Stimulated activated CD4-positive, alpha-beta T cell treated with anti-CD3 and anti-CD28 coated beads, Interleukin-2, amount 100 ng/mL, for 4 hours (primary cell): ENCODE measurements at places on chromosomes 4 and X.

DNA sequence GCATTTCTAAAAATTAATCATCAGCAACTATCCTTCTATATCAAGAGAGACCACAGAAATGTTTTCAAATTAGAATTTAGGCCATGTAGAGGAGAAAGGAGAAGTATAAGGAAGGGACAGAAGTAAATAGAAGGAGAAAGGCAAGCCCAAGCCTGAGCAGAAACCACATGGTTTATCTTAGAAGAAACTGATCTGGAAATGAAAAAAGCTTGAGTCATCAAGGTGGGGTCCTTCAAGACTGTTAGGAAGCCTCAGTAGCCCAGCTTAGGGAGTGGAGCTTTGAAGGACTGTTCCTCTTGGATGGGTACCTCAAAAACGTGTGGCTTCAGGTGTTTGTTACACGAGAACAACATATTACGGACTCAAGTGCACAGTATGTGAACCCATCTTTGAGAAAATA is 4.5 kb downstream of the BMX start:
- no peak for DNase-seq

DNA sequence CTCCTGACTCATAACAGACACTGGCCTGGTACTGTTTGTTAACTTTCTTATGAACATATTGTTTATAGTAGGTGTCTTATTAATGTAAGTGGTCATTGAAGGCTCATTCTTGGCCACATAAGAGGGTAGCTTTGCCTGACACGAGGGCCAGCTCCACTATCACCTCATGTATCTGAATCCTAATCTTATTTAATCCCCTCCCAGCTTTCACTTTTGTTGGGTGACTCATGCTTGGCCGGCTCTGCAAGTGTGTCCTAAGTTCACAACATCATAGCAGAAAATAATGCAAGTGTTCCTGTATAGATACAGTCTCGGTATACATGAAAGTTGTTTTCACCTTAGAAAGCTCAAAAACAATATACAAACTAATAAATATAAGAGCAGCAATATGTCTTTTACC is 283.8 kb downstream of the IQCM start:
- no peak for DNase-seq

DNA sequence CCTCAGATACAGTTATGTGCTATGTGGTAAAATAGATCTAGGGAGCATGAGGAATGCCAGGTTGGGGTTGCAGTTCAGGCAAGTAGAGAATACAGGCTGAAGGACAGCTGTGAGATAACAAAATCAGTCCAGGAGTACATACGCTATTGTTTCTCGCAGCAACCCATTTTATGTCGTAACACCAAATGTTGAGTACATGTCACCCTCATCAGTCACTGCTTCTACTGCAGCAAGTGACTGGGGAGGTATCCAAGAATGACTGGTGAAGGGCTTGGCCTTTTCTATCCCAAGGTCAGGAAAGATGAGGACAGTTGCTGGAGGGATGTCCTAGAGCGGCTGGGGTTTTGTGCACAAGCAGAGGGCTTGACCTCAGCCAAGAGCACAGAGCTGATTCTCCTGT is 172.1 kb downstream of the CBR4 start:
- DNase-seq = no peak

DNA sequence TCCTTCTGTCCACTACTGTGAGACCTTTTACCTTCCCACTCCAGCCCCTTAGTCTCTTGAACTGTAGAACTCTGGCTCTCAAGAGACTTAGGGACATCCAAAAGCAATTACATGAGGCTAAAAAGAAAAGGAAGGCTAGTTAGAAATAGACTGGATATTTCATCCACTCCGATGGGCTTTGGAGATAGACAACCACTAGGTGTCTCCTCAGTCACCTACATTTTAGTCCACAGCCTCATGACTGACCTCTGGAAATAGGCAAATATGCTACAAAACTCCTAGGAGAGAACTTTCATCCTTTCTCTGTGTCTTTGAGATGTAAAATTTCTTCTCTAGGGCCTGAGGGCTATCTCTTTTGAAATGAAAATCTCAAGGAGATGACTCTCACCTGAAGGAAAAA is 45.1 kb upstream of the LAMP2 start:
- no peak for DNase-seq

DNA sequence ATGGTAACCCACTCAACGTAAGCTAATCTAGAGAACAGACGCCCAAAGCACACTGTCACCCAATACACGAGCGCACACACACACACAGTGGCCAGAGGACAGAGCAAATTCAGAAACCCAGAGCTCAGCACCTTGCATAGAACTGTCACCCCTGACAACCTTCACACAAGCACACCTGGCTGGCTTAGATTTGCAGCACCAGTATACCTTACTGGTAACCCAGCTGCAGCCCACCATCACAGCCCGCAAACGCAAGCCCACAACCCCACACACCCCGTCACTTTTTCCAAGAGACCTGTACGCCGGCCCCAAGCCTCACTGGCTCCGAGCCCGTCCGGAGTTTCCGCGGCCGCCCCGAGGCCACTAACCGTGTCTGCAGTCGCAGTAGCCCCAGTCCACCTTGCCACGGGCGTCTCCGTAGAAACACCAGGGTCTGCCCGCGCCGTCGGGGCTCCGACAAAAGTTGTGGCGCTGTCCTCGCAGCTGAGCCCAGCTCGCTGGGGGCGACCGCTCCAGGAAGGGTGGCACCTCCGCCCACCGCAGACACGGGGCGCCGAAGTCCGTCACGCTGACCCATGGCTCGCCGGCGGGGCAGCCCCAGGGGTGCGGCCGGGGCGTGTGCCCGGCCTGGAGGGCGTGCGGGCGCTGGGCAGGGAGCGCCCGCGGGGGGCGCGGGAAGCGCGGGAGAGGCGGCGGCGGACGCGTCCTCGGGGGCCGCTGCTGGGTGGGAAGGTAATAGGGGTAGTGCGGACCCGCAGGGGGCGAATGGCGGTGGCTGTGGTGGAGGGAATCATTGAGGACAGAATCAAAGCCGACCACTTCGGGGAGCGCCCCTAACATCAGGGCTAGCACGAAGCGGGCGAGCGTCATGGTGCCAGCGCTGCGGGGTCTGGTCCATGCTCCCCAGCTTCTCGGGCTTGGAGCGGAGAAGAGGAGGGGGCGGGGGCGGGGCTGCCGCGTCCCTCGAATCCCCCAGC is 664 bp downstream of the PRSS12 start:
- no peak for DNase-seq

DNA sequence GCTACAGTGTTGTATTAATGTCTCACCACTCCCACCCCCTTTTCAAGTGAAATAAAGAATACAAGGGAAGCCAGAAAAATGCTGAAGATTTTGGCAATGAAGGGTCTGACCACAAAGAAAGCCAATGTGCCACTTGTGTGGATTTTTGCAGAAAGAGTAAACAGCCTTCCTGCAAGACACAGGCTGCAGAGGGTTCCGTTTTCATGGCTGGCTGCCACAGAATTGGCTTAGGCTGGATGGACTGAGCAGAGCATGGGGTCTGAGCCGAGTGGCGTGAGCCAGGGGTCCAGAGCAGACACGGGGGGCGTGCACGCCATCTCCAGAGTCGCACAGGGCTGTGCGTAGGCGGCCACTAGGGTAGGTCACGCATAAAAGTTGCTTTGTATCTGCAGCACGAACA is 69.2 kb downstream of the MTNR1A start:
- no peak for DNase-seq

DNA sequence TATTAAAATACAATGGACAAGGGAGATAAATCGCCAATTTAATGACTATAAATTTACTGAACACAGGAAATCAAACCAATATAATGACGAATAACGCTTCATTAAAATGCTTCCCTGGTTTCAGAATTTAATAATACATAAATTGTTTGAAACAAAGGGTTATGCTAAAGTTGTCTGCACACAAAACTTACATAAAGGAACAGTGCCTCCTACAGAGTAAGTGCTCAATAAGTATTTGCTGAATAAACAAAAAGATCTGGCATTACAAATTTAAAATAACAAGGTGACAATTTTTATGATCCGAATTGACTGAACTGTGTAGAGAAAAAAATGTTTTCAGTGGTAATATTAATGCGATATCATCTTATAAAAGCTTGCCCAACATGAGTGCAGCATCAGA is 69.6 kb downstream of the NOCT start:
- no peak for DNase-seq

DNA sequence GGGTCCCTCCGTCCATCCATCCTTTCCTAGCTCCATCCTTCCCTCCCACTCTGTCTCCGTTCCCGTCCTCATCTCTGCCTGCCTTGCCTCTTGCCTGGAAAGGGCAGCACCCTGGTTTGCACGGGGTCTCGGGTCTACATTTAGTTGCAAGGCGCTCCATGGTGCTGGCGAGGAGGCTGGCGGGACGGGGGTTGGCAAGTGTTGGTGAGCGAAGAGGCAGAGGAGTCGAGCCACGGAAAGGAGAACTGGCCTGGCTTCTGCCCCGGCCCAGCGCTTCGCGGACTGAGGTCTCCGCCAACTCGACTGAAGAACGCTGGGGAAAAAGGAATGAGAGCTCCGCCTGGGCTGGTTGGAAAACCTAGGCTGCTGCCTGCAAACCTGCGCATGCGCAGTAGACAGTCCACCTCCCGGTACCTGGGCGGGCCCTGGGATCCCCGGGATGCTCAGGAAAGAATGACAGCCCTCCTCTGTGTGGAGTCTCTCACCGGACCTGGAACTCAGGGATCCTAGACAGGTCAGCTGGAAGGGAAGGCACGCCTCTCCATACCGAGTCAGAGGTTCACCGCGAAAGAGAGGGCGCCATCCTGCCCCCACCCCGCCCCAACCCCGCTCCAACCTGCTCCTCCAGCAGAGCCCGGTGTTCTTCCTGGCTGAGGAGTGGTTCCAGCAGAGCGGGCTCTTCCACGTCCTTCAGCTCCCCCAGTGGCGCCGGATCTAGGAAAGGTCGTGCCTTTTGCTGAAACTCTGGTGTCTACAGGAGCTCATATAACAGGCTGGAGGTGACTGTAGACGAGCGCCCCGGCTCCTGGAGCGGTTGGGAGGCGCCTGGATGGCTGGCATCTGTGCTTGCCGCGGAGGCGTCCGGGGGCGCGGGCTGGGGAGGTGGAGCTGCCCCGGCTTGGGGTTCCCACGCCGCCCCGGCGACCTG is 6.0 kb downstream of the FRG2 start:
- no peak for DNase-seq

- no peak for DNase-seq
These were observed 580.8 kb upstream of the TENM3 start for GRCh38 chr4:181662383-181662782.

- no peak for DNase-seq
These were observed 139.6 kb downstream of the DCLK2 start for GRCh38 chr4:150217808-150218207.

- DNase-seq = no peak
These were observed 159.9 kb downstream of the SPRY1 start for GRCh38 chr4:123556526-123556925.

DNA sequence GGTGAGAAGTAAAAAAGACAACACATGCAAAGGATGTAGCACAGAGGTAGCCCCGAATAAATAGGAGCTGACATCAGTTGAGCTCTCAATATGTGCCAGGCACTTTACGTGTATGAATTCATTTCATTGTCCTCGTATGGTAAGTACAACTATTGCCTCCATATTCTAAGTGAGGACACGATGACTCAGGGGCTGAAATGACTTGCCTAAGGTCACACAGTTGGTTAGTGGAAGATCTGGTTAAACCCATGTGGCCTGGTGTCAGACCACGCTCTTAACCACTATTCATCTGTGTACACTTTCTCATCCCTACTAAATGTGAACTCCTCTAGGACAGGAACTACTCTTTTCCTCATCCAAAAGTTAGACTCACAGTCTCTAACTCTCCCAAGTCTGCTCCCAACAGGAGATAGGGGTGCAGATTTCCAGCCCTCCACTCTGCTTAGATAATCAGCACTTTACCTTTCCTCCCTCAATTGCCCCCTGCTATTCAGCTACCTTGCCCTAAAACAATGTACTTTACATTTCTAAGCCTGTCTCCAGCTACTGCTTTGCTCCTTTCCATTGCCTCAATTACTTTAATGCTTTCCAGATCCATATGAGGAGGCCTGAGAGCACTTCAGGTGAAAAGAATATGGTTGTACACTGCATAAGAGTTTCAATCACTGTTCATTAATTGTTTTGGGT is 58.8 kb upstream of the LHFPL1 start:
- DNase-seq = no peak

DNA sequence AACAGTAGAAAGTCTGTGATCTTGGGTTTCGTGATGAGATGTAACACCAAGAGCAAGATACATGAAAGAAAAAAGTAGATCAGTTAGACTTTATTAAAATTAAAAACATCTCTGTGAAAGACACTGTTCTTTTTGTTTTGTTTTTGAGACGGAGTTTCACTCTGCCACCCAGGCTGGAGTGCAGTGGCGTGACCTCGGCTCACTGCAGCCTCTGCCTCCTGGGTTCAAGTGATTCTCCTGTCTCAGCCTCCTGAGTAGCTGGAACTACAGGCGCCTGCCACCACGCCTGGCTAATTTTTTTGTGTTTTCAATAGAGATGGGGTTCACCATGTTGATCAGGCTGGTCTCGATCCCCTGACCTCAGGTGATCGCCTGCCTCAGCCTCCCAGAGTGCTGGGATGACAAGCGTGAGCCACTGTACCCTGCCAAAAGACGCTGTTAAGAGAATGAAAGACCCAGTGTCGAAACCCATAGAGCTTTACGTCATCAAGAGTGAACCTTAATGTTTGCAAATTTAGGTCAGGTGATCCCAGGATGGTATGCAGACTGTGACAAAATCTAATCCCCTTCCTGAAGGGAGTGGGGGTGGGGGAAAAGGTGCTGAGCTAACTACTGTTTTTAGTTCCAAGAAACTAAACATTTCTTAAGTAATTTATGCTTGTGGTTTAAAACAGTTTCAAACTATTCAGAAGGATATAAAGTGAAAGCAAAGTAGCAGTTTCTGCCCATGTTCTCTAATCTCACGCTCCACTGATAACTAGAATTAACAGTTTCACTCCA is 8.0 kb downstream of the OFD1 start:
- peak; percentile 22 for DNase-seq

DNA sequence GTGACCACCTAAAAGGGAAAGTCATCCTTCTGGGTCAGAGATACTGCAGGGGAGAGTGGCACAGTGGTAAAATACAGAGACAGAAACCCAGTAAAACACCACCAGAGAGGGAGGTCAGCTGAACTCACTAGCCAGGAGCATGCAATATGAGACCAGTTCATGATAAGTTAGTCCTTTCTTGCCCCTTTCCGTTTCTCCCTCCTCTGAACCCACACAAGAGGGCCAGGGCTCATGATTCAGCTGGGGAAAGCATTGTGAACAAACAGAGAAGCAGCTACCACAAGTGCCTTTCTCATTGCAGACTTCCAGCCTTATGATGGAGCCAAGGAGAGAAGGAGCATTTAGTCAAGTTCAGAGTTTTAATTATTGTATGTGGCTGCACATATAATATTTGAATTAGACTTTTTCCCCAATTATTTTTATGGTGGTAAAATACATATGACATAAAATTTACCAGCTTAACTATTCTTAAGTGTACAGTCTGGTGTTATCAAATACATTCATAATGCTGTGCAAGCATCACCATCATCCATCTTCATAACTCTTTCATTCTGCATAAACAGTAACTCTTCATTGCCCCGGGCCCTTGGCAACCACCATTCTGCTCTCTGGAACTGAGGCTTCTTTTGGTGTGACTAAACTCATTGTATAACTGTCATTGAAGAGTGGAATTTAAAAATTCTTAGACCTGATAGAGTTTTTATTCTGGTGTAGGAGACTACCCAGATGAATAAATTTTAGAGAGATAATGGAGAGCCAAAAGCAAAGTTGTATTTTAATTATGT is 114.6 kb downstream of the DDIT4L start:
- no peak for DNase-seq

GRCh38 chr4:92651536-92651935 is 347.8 kb downstream of the GRID2 start:
- no peak for DNase-seq
